IMR-90 (cell line): ENCODE measurements at places on chromosomes 5 and 9.

GRCh38 chr5:180241600-180241999 lies 32.6 kb upstream of the RASGEF1C start:
- H3K4me1 ChIP-seq: no peaks in the 10 kb centered on the region
- no peaks in the 10 kb centered on the region for H3K27me3 ChIP-seq
- H3K4me3 ChIP-seq: no peak overlapping the region

- no peaks in the 10 kb centered on the region for H3K27me3 ChIP-seq
- no peak overlapping the region for H3K27ac ChIP-seq
- no peaks in the 10 kb centered on the region for H3K36me3 ChIP-seq
- no peak overlapping the region for H3K4me3 ChIP-seq
These were observed 14.6 kb downstream of the ARL15 start for GRCh38 chr5:54295651-54296276.

GRCh38 chr5:4197151-4197550 lies 601.5 kb downstream of the IRX1 start:
- H3K4me1 ChIP-seq: no peaks in the 10 kb centered on the region
- H3K27me3 ChIP-seq: no peaks in the 10 kb centered on the region
- DNase-seq: no peak
- no peak overlapping the region for H3K27ac ChIP-seq
- H3K4me3 ChIP-seq: no peak overlapping the region
- H3K36me3 ChIP-seq: no peaks in the 10 kb centered on the region

DNA sequence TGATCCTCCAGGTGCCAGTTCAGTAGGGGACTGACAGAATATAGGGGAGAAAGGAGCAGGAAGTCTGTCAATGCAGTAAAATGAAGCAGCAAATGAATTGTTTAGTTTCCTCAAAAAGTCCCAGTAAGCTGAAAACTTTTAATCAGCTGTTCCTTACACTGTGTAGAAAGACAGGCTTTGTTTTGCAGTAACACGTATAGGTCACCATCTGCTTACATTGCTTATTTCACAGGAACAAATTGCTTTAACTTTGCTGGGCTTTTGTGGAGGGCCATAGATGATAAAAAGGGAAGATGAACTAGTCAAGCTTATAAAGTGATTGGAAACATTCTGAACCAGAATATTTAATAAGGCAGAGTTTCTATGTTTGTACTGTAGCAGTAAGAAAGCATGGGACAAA lies 331.3 kb upstream of the RFX3 start:
- H3K4me1 ChIP-seq: no peaks in the 10 kb centered on the region; the same call in 1 of the 2 replicates
- H3K27ac ChIP-seq: no peak overlapping the region
- H3K4me3 ChIP-seq: no peak overlapping the region
- no peak for DNase-seq

DNA sequence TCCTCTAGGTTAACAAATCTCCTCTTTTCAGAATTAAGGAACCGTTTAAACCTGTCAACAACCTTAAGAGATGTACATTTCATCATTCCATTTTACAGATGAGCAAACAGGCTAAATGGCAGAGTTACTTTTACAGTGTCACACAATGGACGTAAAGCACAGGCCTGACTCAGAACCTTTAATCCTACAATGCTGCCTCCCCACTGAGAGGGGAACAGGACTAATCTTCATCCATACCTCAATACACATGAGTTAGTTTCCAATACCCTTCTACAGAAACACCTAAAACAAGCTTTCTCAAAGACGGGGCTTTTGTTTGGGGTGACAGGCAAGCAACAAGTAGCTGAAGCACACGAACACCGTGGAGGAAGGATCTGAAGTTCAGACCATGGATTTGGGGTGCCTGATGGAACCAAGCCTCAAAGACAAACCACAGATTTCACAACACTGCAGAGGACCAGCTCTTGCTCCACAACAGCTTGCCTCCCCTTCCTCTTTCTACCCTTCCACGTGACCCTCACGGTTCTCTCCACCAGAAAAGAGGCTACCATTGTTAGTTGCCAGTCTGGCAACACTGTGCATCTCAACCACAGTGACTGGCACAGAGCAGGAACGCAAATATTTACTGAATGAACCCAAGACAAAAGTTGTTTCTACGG lies 1.8 kb downstream of the RNF130 start:
- H3K27me3 ChIP-seq: no peaks in the 10 kb centered on the region
- peaks cover 4% of the 10 kb centered on the region for H3K4me1 ChIP-seq
- no peak for DNase-seq
- peak overlapping the region; percentile 93 for H3K4me3 ChIP-seq
- no peaks in the 10 kb centered on the region for H3K36me3 ChIP-seq

GRCh38 chr5:10595293-10595671 lies 31.4 kb downstream of the ANKRD33B start:
- no peaks in the 10 kb centered on the region for H3K27me3 ChIP-seq
- H3K4me1 ChIP-seq: peaks cover 17% of the 10 kb centered on the region
- DNase-seq: peak; percentile 44

- H3K27me3 ChIP-seq: no peaks in the 10 kb centered on the region
- H3K36me3 ChIP-seq: peaks cover 25% of the 10 kb centered on the region
- peak overlapping the region; percentile 76 for H3K4me3 ChIP-seq
- peaks cover 5% of the 10 kb centered on the region; the same call in 1 of the 2 replicates for H3K4me1 ChIP-seq
These were observed 516 bp downstream of the MRPL41 start for GRCh38 chr9:137552022-137552768.

DNA sequence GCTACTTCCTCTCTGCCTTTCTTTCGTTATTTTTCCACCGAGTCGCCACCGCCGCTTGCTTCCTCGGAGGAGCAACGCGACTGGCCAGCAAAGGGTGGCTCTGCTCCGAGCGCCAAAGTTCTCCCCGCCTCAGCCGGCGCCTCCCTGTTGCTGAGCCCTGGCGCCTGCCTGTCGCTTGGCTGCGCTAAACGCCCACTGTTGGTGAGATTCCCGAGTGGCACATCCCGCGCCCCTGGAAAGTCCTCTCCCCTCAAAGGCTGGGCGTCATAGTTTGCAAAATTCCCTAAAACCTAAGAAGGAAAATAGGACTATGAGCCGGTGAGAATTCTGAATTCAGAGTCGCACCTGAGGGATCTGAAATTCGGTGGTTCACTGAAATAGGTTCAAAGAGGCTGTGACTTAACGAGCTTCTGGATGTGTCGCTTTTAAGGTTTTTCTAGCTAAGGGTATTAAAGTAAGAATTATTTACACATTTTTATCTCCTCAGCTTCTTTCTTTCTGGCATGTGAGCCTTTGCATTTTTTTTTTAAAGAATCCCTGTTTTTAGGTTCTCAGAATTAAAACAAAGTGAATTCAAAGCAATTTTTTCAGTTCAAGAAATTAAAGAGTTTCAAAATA lies at the start of gene GRIN3A:
Gene GRIN3A (minus strand): TSS at position 82 of the 618 bp plus-strand sequence. CDS start 668 bp downstream, outside the sequence.
- H3K4me1 ChIP-seq: no peaks in the 10 kb centered on the region
- peaks cover 7% of the 10 kb centered on the region for H3K27me3 ChIP-seq
- no peak for DNase-seq
- H3K36me3 ChIP-seq: no peaks in the 10 kb centered on the region

DNA sequence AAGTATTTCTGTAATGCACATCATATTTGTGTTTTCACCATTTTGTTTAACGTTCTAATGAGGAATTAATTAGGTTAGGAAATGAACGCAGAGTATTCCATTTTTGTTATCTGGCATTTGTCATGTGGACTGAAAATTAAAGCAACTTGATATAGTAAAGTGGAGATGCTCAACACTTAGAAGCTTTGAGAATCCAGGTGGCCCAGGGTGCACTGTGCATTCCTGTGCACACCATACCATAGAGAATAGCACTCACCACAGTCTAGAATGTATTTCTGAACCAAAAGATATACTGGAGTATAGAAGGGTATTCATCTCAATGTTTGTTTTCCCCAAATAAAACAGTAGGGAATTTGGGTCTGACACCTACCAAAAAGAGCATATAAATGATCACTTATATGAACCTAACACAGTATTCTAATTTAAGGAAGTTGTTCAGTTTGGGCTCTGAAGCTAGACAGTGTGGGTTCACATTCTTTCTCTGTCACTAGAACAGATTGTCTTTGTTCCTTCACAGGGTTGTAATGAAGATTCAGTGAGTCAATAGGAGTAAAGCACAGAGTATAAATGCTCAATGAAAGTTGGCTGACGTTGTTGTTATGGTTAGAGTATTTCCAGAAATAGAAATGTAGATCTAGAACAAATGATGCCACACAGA lies 125.6 kb upstream of the DMRT1 start:
- H3K4me1 ChIP-seq: peaks cover 20% of the 10 kb centered on the region
- H3K27ac ChIP-seq: no peak overlapping the region
- H3K36me3 ChIP-seq: peaks cover 26% of the 10 kb centered on the region
- H3K27me3 ChIP-seq: no peaks in the 10 kb centered on the region
- peak; percentile 68 for DNase-seq

GRCh38 chr5:111627862-111628261 lies 115.5 kb upstream of the STARD4 start:
- no peak overlapping the region for H3K4me3 ChIP-seq
- no peaks in the 10 kb centered on the region for H3K27me3 ChIP-seq
- H3K27ac ChIP-seq: no peak overlapping the region
- no peaks in the 10 kb centered on the region for H3K4me1 ChIP-seq
- no peak for DNase-seq
- H3K36me3 ChIP-seq: no peaks in the 10 kb centered on the region

- H3K27ac ChIP-seq: no peak overlapping the region
- DNase-seq: no peak
- H3K4me3 ChIP-seq: no peak overlapping the region
- H3K27me3 ChIP-seq: no peaks in the 10 kb centered on the region
- peaks cover 7% of the 10 kb centered on the region for H3K36me3 ChIP-seq
These were observed 18.1 kb downstream of the MED27 start for GRCh38 chr9:132061526-132061925.

GRCh38 chr5:153749960-153750359 lies 259.5 kb downstream of the GRIA1 start:
- H3K36me3 ChIP-seq: no peaks in the 10 kb centered on the region
- no peaks in the 10 kb centered on the region for H3K27me3 ChIP-seq
- H3K27ac ChIP-seq: no peak overlapping the region
- DNase-seq: no peak
- peaks cover 2% of the 10 kb centered on the region; the same call in 1 of the 2 replicates for H3K4me1 ChIP-seq

DNA sequence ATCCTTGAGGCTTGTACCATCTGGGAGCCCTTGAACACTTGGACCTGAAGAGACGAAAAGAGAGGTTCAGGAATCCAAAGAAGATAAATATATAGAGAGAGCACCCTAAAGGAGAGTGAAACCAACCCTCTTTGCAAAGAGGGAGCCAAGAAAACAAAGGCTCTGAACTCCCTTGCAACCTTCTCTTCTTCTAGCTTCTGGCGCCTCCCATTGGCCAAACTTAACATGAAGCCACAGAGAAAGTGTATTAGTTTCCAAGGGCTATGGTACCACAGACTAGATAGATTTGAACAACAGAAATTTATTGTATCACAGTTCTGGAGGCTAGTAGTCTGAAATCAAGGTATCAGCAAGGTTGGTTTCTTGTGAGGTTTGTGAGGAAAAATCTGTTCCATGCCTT lies 175.1 kb downstream of the HCN1 start:
- DNase-seq: peak; percentile 1
- H3K4me3 ChIP-seq: no peak overlapping the region
- H3K4me1 ChIP-seq: no peaks in the 10 kb centered on the region
- no peak overlapping the region for H3K27ac ChIP-seq
- H3K36me3 ChIP-seq: no peaks in the 10 kb centered on the region

- H3K27ac ChIP-seq: no peak overlapping the region
- no peaks in the 10 kb centered on the region for H3K27me3 ChIP-seq
- no peak overlapping the region for H3K4me3 ChIP-seq
- no peaks in the 10 kb centered on the region for H3K4me1 ChIP-seq
These were observed 50.9 kb downstream of the PRUNE2 start for GRCh38 chr9:76855015-76855414.

- peaks cover 13% of the 10 kb centered on the region for H3K27me3 ChIP-seq
- no peaks in the 10 kb centered on the region for H3K4me1 ChIP-seq
- H3K4me3 ChIP-seq: no peak overlapping the region
- no peaks in the 10 kb centered on the region for H3K36me3 ChIP-seq
- peak; percentile 68 for DNase-seq
- no peak overlapping the region for H3K27ac ChIP-seq
These were observed 55.2 kb downstream of the NFIB start for GRCh38 chr9:14258660-14259239.

DNA sequence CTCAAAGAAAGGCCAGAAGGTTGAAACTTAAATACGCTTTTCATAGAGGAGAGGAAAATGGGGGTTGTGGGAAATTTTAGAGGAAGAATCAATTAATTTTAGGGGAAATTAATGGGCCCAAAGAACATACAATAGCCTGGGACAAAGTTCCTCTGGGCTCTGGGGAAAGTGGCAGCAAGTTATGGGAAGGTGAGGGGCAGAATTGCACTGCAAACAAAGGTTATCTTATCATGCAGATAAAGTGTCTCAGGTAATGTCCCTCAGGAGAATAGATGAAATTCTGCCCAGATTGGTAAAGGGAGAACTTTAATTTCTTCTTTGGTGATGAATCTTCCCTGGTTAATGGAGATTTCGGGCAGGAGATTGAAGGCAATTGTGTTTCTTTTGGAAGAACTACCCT lies 326.1 kb upstream of the SLC24A2 start:
- no peak overlapping the region for H3K27ac ChIP-seq
- no peaks in the 10 kb centered on the region; the same call in 1 of the 2 replicates for H3K27me3 ChIP-seq
- H3K4me3 ChIP-seq: no peak overlapping the region
- no peaks in the 10 kb centered on the region for H3K4me1 ChIP-seq
- H3K36me3 ChIP-seq: no peaks in the 10 kb centered on the region

DNA sequence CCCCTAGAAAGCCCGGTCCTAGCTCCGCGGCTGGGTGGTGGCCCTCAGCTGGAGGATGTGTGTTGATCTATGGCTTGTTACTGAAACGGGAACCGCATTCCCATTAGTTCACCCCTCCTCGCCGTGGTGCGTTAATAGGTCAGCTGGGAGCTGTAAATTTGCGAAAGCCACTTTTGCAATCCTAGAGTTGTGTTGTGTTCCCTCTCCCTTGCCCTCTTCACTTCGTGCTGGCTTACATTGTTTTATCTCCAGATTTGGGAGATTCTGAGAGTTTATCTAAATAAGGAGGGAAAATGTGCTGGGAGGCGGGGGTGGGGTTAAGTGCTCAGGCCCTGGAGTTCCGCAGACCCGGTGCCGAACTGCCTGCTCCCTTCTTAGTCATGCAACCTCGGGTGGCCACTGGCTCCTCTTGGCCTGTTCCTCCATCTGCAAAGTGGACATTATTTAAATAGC lies 62.8 kb downstream of the HMCN2 start:
- H3K27me3 ChIP-seq: peaks cover 46% of the 10 kb centered on the region
- no peaks in the 10 kb centered on the region for H3K36me3 ChIP-seq
- H3K4me1 ChIP-seq: peaks cover 13% of the 10 kb centered on the region
- H3K4me3 ChIP-seq: no peak overlapping the region
- peak; percentile 43 for DNase-seq

GRCh38 chr9:108439947-108440346 lies 415.8 kb downstream of the ACTL7B start:
- no peak overlapping the region for H3K4me3 ChIP-seq
- peaks cover 14% of the 10 kb centered on the region for H3K4me1 ChIP-seq
- peak; percentile 76 for DNase-seq
- H3K36me3 ChIP-seq: no peaks in the 10 kb centered on the region
- no peaks in the 10 kb centered on the region for H3K27me3 ChIP-seq

GRCh38 chr5:164353155-164353554 lies 847.7 kb downstream of the MAT2B start:
- no peaks in the 10 kb centered on the region for H3K27me3 ChIP-seq
- H3K36me3 ChIP-seq: no peaks in the 10 kb centered on the region
- H3K4me1 ChIP-seq: no peaks in the 10 kb centered on the region
- H3K27ac ChIP-seq: no peak overlapping the region
- peak; percentile 54 for DNase-seq
- no peak overlapping the region for H3K4me3 ChIP-seq
